ENCODE measurements at places on chromosomes 2 and 18.
A peak's percentile ranks its signal among the peaks of the same experiment; 100 is the strongest.

DNA sequence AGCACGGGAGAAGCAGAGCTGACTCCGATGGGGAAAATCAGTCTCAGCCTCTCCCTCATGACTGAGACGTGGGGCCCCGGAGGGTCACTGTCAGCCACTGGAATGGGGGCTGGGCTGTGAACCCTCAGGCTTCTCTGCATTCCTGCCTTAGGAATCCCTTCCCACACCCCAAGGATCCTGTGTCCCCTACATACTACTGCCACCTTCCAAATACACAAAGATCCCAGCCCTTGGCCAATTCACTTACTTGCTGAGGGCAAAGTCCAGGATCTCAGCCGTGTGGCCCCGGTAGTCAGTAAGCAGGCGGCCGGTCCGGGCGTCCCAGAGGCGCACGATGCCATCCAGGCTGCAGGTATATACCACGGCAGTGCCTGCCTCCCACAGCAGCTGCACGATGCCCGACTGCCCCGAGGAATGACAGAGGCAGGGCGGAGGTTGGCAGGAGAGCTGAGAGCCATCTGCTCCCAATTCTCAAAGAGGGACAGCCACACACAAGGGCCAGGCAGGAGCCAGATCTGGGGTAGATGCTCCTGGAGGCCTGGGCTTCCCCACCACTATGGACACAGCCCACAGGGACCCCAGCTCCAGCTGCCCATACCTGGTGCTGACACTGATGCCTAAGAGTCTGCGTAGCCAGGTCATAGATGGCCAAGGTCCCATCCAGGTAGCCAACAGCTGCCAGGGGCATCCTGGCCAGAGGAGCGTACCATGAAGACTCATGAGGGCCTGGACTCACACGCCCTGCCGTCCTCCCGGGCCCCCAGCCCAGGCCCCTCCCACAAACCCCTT, 4.2 kb downstream of the GPBAR1 start:
- no peak for DNase-seq

- DNase-seq, result no peak
These were observed 39.0 kb upstream of the BMPR2 start for GRCh38 chr2:202337151-202337550.

GRCh38 chr2:239926587-239927232, 98.4 kb downstream of the NDUFA10 start:
- no peak for DNase-seq

GRCh38 chr2:39150890-39151497, 30.1 kb upstream of the SOS1 start:
- no peak for DNase-seq

GRCh38 chr2:148987286-148987685, 51.2 kb upstream of the LYPD6B start:
- DNase-seq, result no peak

DNA sequence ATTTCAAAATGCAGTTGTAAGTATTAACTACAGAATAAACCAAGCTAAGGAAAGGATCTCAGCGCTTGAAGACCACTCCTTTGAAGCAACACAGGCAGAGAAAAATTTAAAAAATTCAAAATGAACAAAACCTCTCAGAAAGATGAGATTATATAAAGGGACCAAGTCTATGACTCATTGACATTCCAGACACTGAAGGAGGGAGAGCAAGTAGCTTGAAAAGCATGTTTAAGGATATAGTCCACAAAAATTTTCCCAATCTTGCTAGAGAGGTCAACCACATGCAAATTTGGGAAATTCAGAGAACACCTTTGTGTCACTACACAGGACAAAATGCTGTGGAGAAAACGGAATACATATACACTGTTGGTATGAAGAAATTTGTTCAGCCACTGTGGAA, 112.6 kb upstream of the MC4R start:
- DNase-seq, result no peak

DNA sequence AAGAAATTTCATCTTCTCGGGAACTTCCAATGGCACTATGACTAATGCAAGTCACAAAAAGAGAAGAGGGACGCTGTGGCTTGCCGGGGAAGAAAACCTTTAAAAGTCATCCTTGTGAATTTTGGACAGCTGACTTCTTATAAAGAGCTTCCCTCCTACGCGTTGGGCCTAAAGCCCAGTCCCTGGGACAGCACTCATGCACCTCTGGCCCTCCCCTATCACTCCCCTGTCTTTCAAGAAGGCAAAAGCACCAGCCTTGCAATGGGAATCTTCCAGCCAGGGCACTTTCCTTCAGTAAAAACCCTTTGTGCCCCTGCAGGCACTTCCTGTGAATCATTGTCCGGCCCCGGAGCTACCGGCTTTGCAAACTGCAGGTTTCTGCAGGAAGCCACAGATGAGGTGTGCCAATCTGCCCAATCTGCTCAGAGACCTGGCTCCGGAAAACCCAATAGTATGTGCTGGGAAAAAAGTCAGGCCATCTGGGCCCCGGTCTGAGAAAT, 7.1 kb downstream of the MREG start:
- peak; percentile 35 for DNase-seq

DNA sequence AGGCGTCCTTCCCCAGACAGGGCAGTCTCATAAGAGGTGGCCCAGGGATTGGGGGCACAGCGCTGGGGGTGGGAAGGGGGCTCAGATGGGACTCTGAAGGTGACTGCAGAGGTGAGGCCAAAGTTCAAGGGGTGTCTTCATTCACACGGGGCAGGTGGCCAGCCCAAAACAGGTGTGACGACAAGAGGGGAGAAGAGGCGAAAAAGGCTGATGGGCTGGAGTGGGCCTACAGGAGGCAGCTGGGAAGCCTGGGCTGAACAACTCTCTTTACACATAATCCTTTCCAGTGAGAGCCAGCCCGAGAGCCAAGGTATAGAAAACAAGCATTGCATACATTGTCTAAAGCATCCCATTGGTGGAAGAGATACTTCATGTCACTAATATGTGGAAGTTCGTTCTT, 130.9 kb upstream of the ASB18 start:
- no peak for DNase-seq

GRCh38 chr18:50754297-50754696, 65.5 kb downstream of the MRO start:
- no peak for DNase-seq

- no peak for DNase-seq
These were observed 105.4 kb downstream of the INHBB start for GRCh38 chr2:120451334-120451733.

DNA sequence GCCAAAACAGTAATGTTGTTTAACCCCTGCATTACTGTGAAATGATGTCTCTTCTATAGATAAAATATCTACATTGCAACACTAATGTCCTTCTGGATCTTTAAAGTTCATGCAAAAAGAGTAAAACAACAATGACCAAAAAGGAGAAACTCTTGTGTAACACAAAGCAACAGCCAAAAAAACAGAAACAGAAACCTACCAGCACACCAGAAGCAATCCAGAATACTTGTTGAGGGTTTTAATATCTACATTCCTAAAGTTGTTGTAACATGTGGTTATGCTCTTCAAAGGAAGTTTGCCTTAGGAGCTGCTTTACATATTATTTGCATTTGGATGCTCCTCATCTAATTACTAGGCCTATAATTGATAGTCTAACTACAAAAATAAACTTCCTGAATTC, 157.2 kb downstream of the BABAM2 start:
- DNase-seq, result no peak

DNA sequence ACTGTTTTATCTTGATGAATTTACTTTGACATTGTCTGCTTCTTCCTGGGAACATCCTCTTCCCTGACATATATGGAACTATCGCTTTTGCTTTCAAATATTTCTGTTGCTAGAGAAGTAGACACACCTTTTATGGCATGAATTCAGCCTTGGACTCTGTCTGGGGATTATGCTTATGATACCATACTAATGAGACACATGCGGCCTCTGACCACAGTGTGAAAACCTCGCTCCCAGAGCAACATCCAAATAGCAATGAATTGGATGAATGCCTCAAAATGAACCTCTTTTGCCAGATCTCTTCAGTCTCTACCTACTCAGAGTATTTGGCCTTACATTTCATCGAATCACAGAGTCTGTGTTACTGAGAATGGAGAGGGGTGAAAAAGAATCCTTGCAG, 70.9 kb downstream of the PIEZO2 start:
- no peak for DNase-seq
